DMS53 (cell line): ENCODE measurements at places on chromosomes 11 and 22.
A peak's percentile ranks its signal among the peaks of the same experiment; 100 is the strongest.

DNA sequence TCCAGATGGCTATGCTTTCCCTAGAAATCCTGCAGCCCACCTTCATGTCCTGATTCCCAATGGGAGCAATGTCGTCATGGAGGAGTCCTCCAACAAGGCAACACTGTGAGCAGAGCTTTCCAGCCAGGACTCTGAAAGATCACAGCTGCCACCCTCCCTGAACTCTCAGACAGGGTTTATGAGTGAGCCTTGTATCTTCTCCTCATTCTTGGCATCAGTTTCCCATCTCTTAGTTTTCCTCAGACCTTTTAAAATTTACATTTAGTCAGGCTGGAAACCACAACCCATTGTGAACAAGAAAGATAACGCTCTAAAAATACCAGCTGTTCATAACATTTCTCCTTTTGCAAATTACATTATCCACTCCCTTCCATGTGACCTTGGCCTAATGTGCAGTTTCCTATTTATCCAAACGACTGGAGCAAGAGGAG lies 15.6 kb upstream of the LYVE1 start:
- no peak for DNase-seq

DNA sequence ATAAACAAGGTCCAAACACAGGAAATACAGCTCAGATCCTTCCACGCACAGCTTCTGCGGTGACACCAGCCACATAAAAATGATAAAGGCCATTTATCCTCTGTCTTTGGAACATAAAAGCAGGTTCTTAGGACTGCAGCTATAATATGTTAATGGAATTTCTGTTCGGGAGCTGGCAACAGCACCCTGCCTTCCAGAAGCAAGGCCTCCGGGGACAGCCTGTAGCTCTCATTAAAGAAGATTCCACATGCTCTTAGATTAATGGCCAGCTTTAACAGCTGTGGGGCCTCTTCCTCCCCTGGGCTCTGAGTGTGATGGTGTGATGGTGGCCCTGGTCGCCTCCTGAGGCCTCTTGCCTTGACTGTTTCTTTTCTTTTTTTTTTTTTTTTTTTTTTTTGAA lies 137.3 kb downstream of the CACNA1I start:
- DNase-seq = no peak

DNA sequence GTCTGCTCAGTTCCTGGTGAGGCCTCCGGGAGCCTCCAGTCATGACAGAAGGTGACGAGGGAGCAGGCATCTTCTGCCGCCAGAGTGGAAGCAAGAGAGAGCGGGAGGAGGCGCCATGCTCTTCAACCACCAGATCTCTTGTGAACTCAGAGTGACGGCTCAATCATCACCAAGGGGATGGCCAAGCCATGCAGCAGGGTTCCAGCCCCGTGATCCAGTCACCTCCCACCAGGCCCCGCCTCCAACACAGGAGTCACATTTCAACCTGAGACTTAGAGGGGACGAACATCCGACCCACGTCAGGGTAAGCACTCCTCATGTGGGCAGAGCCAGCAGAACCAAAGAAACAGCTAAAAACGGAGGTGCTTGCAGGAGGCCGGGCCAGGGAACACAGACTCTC lies 1470.5 kb downstream of the BRD1 start:
- no peak for DNase-seq

DNA sequence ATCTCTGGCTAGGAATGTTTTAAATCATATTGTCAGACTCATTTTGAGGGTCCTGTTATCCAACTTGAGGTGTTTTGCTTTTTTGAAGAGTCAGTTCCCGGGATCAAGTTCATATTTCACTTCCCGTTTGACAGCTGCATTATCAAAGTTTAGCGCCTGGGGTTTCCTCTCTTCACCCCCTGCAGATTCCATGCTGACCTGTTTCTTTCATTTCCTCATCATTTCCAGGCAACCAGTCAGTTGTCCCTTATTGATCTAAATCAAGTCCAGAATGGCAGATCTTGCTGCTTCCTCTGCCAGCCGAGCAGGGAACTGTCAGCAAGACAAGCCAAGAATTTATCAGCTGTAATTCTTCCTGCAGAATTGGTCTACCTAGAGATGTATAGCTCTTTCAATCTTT lies 197.6 kb upstream of the SYN3 start:
- no peak for DNase-seq

- no peak for DNase-seq
Measured at GRCh38 chr11:19246816-19247215, 6.1 kb upstream of the E2F8 start.

DNA sequence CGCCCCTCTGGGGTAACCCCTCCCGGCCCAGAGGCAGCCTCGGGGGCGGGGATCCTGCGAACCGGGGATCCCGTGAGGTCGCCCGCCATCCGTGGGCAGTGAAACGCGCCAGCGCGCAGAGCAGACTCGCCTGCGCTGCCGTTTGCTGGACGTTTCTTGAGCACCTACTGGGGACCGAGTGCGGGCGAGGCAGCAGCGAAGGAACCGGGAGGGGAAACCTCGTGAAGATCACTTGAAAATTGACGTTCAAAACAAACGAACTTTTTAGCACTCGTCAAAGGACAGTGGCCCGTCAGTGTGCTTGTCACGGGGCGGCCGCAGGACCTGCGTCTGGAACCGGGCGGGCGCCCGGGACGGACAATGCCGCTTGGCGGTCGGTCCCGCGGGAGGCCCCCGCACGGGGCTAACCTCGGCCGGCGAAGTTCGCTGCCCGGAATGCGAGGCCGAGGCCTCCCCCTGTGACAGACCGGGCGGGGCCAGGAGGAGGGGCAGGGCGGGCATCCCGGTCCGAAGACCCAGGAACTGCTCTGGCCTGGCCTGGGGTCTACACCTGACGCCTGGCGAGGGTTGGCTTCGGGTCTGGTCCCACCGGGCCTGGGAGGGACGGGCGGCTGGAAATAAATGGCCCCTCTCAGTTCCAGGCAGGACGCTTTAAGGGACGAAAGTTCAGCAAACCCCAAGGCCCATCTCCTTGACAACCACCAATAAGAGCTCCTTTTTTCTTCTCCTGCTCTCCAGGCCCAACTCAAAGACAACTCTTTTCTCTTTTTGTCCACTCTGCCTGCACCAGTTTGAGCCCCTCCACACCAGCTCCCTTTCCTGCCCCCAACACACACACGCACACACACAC lies 723 bp upstream of the SCUBE1 start:
- DNase-seq = peak; percentile 37

GRCh38 chr11:47189100-47189834 lies 3.0 kb upstream of the PACSIN3 start:
- peak; percentile 16 for DNase-seq

DNA sequence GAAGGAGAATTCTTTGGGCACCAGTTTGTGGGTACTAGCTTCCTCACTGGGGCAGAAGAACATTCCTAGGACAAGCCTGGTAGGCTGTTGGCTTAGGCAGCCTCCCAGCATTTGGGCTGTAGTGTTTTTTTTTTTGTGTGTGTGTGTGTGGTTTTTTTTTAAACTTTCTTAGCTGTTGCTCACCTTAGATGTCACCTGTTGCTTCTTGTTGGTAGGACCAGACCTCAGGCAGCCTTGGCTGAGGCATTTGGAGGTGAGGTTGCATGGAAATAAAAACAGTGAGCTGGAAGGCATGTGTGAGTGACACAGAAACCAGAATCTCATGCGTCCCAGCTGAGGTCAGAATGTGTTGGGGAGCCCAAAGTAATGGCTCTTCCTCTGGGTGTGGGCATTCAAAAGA lies 21.3 kb downstream of the AMPD3 start:
- no peak for DNase-seq

DNA sequence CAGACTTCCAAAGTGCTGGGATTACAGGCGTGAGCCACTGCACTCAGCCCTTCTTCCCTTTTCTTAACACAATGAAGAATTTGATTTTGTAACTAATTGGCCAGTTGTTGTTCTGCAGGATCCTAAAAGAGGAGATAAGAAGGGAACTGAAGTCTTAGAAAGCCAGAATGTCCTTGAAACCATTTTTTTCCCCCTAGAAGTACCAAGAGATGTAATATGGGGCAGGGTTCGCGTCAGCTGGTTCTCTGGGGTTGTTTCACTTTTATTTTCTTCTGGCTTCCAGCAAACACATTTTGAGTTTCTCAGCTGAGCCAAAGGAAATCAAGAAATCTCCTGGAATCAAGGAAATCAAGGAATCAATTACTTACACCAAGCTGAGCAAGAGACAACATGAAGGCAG lies 7.6 kb upstream of the NUCB2 start:
- no peak for DNase-seq

DNA sequence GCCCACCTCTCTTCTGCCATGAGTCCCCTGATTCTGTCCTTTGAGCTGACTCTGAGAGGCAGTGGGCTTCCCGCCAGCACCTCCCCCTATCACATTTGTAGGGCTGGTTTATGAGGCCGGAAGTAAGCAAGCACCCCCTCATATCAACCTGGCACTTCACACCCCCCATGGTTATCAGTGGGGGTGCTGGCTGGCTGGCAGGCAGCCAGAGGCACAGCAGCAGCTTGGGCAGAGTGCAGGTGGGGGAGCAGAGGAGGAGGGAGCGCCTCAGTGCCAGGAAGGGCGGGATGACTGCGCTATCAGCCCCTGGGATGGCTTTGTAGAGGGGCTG lies 22.9 kb upstream of the CHRM4 start:
- no peak for DNase-seq

GRCh38 chr11:133826866-133827265 lies 18.4 kb downstream of the SPATA19 start:
- DNase-seq = no peak

- no peak for DNase-seq
Measured at GRCh38 chr11:10302359-10302743, 2.5 kb upstream of the ADM start.

- no peak for DNase-seq
Measured at GRCh38 chr22:25833676-25834075, 91.7 kb downstream of the MYO18B start.

- peak; percentile 84 for DNase-seq
Measured at GRCh38 chr11:118530683-118531596, at the start of gene TMEM25. Gene TMEM25 (plus strand): TSS chr11:118531192. CDS start chr11:118531802, 610 bp downstream.

DNA sequence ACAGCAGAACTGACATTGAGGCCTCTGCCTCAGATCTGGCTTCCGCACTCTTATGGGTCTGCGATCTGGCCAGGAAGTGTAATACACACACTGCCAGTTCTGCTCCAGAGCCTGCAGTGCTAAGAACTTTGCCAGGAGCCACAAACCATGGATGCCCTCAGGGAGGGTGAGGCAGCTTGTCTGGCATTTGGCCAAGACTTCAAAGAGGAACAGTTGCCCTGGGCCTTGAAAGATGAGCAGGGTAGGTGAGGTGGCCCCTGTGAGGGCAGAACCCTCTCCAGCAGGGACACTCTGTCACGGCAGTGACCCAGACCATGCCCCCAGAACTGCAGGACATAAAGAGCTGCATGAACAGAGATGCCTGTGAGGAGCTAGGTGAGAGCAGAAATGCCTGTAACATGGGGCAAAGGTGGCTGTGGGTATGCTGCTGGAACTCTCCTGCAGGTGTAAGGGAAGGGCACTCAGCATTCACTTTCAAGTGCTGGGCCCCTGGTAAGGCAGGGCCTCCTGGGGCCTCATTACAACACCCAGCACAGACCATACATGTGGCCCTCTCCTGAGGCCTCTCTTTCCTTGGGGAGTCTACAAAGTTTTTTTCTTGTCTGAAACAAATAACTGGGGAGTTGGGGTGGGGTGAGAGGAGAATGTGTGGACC lies 47.3 kb downstream of the NEU3 start:
- DNase-seq = peak; percentile 83

GRCh38 chr11:102780491-102780918 lies at the start of gene MMP10:
Gene MMP10 (minus strand): TSS chr11:102780628. CDS start chr11:102780591, 37 bp downstream.
- DNase-seq = peak; percentile 84

- no peak for DNase-seq
Measured at GRCh38 chr22:37488337-37489135, 2.4 kb upstream of the MFNG start.

DNA sequence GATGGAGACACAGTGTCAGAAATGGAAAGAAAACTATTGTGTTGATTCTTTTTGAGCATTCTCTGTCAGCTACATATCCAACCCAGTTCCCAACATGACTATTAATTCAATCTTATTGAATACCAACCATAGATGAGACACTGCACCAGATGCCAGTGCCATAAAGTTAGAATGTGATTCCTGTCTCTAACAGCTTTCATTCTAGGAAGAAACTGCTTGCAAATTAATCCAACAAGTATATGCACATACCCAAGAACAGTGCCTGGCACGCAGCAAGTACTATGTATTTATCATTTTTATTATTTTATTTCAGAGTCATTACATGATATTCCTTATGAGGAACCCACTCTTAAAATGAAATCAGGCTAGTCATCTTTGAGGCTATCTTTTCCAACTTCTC lies 34.5 kb downstream of the SLC5A12 start:
- DNase-seq = no peak

- no peak for DNase-seq
Measured at GRCh38 chr11:44930588-44931302, 19.9 kb downstream of the TP53I11 start.

DNA sequence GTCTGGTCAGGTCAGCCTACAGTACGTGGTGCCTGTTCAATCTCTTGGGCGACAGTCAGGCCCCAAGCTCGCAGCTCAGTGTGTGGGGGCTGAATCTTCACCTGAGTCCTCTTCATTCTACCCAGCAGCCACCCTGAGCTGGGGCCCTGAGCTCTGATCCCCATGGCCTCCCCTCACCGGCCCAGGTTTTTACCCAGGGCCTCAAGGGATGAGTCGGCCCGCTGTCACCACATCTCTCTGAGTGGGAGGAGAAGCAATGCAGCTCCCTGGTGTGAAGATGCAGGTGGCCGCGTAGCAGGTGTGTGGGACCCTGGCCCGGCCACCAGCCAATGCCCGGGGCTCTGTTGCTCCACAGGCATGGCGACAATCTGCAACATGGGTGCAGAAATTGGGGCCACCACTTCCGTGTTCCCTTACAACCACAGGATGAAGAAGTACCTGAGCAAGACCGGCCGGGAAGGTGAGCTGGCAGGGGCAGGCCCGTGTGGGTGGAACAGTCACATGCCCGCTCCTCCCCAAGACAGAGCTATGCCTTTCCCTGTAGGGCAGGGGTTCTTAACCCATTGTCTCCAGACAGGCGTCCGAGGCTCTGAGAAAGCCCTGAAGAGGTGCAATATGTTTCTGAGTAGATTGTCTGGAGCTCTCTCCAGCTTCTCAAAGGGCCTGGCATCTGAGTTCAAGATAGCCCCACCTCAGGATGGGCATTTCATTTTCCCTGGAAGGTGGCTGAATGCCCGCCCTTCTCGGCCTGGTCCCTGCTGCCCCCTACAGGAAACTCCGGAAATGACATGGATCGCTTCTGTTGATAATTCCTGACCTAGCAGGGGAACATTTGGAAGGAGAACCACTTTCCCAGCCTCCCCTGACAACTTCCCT lies 26.9 kb downstream of the POLR3H start:
- DNase-seq = peak; percentile 64

- no peak for DNase-seq
Measured at GRCh38 chr22:19114984-19115552, 7.1 kb downstream of the DGCR2 start.

DNA sequence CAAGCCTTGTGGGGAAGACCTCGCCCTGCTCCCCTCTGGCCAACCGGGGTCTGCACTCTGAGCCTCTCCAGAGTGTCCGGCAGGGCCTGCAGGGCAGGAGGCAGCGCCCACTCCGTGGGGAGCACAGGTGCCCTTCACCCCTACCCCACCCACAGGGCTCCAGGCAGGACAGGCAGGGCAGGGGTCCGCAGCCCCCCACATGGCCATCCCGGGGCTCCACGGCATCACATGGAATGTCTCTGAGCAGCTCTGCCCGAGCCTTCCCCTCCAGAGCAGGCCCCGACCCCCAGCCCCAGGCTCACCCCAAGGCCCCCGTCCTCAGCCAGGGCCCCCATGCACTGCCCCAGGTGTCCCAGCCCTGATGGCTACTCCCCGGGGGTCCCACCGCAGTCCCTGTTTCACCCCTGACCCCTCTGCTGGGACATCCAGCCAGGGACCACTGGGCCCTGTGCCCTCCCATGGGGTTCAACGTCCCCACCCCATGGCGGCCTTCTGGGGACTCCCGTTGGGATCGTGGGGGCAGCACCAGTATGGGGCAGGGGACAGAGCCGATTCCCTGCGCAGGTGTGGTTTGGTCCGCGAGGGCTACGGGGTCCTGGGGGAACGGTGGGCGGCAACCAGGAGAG lies 77.7 kb downstream of the BRD1 start:
- DNase-seq = no peak
